ENCODE measurements at places on chromosomes 16 and 17.

- no peak for DNase-seq
These were observed 25.5 kb downstream of the GPR142 start for GRCh38 chr17:74392848-74393247.

DNA sequence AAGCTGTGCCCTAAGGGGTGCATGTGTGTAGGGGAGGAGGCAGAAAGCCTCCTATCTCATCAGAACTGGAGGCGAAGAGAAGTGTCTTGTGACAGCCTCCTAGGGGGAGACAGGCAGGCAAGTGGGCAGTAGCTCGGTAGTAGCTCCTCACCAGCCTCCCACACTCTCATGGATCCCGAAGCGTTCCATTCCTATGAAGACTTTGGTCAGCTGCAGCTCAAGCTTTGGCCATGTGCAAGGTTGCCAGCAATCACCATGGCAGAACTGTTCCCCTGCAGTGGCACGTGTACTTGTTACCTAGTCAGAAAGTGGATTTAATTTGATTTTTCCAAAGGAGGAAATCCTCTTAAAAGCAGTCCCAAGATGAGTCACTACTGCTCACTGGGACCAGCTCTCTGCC, 6.7 kb downstream of the MRPL58 start:
- DNase-seq = no peak

- no peak for DNase-seq
These were observed 8.5 kb downstream of the CMTM4 start for GRCh38 chr16:66687906-66688625.

- peak; percentile 9 for DNase-seq
These were observed 6.2 kb downstream of the CORO6 start for GRCh38 chr17:29616300-29617048.

DNA sequence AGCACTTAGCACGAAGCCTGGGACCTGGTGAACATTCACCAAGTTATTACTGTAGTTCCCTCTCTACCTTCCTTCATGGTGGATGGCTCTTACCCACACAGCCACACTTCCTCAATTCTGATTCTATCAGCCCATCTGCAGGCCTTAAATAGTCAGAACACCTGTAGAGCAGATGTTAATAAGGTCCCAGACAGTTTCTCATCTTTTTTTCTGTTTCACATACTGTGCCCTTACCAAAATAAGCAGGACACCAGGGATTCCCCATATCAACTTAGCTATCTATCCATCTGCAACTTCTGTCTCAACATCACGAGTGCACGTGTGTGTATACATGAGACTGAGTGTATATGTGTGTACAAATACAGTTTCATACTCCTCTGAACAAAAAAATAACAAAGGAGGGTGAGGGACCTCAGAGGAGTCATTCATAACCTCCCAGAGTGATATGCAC, 2.8 kb downstream of the RECQL5 start:
- DNase-seq = no peak

- no peak for DNase-seq
These were observed 48.5 kb upstream of the ZCCHC14 start for GRCh38 chr16:87541147-87541871.

- DNase-seq = no peak
These were observed 141.7 kb downstream of the MRM1 start for GRCh38 chr17:36743130-36743529.

- no peak for DNase-seq
These were observed 208.5 kb downstream of the SPECC1 start for GRCh38 chr17:20217677-20218076.

DNA sequence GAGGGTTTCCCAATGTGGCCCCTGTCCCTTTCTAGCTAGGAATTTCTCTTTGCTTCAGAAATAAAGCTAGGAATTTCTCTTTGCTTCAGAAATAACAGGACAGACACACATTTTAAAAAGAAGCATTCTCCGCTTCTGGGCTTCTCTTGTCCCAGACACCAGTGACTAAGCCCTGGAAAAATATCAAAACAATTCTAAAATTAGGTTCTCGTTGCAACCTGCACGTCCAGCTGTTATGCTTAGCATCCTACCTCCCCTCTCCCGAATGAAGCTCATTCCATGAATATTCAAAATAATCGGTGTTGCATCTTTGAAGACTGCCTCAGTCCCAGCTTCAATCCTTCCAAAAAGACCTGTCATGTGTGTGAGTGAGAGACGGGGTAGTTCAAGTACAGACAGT, 45.6 kb upstream of the WSCD1 start:
- DNase-seq = no peak

DNA sequence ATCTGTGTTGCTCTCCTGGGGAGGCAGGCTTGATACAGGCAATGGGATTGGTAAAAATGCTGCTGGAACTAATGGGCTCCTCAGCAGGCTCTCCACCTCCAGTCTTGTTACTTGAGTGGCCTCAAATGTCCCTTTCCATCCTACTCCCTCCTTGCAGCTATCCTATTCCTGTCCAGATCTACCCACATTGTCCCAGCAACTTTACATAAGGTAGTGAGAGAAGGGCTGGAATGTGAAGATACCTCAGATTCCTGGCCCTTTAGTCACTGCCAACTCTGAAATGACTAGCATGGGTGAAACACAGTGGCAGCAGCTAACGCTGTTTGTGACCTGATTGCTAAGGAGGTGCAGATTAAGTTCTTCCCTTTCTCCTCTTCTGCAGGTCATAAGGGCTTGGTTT, 210.1 kb upstream of the HS3ST4 start:
- no peak for DNase-seq

DNA sequence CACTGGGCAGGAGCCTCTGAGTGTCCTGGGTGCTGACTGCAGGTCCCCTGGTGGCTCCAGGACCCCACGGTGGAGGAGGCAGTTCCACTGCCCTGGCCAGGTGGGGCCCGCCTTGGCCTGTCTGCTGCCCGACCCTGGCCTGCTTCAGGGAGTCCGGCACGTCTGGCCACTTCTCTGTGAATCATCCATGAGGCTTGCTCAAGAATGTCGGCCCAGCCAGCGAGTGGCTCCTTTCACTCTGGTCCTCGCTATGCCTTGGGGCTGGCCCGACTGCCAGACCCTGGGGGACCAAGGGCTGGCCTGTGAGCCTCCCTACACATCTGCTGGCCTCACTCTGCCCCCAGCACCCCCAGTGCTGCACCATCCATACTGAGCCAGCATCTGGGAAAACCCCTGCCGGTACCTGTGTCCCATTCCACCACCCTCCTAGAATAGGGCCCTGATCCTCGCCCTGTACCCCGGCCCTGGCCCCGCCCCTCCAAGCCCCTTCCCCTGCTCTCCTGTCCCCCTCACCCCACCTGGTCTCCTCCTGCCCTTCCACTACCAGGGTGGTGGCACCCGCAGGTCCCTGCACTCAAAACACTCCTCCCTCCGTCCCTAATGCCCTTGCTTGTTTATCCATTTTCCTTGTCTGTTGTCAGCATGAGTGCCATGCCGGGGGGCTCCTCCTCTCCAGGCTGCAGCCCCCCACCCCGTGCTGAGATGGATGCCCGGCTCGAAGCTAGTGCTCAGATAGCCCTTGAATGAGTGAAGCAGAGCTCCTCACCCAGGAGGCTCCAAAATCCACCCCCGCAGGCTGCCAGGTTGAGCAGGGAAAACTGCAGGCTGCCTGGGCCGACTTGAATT, 35.5 kb downstream of the ADCY7 start:
- DNase-seq = no peak

- DNase-seq = no peak
These were observed 225.5 kb downstream of the LGALS9B start for GRCh38 chr17:20241855-20242254.

DNA sequence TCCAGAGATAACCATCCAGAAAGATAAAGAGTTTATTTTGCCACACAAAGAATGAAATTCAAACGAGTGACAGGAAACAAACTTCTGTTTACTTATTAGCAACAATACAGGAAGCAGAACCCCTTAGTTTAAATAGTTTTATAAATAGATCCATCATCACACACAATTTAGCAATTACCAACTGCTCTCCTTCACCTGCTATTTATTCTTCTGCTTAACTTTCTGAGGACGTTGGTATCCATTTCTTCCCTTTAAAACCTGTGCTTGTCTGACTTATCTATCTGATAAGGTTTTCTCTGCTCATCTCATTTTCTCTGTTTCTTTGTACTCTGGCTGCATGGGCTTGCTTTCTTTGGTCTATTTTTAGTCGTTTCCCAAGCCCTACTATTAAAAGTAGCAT, 4.3 kb upstream of the ADAMTS18 start:
- DNase-seq = no peak

GRCh38 chr16:55728797-55729196, 73.0 kb downstream of the SLC6A2 start:
- no peak for DNase-seq

DNA sequence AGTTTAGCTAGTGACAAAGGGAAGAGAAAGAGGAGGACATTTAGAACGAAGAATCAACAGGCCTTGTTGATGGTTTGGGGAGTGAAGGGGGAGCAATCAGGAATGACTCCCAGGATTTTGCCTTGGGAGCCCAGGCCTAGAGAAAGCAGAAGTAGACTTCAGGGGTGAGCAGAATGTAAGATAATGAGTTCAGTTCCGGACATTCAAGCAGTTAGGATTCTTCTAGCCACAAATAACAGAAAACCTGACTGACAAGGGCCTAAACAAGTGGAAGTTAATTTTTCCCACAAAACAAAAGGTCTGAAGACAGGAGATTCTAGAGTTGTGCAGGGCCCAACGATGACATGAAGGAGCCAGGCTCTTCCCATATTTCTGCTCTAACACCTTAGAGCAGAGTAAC, 45.9 kb downstream of the SKAP1 start:
- no peak for DNase-seq

DNA sequence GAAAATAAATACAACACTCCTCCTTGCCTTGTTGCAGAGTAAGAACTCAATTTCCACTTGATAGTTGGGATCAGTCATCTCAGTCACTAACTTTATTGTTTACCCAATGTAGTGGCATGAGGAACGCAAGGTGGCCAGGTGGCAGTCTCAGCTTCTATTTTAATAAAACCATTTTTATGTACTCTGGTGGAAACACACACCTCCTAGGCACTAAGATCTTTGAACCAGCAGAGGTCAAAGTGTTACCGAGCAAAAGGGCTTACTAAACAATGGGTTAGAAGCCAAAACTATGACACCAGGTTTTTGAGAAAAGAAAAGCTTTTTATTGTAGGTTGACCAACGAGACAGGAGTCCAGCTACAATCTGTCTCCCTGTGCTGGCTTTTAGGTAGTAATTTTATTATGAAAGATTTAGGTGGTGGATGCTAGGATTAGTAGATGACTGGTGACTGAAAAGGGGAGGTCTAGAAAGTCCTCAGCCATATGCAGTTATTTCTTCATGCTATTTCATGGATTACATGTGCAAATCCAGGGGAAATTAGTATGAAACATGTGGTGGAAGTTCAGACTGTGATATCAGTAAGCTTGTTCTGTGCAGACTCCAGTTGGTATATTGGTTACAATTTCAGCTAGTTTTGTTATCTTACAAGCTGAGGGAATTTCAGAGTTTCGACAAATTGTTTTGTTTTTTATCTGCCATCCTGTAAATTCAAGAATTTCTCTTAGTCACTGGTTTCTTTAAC, 122.3 kb downstream of the PCTP start:
- no peak for DNase-seq

- DNase-seq = no peak
These were observed 25.6 kb upstream of the MTSS2 start for GRCh38 chr16:70711211-70712031.

DNA sequence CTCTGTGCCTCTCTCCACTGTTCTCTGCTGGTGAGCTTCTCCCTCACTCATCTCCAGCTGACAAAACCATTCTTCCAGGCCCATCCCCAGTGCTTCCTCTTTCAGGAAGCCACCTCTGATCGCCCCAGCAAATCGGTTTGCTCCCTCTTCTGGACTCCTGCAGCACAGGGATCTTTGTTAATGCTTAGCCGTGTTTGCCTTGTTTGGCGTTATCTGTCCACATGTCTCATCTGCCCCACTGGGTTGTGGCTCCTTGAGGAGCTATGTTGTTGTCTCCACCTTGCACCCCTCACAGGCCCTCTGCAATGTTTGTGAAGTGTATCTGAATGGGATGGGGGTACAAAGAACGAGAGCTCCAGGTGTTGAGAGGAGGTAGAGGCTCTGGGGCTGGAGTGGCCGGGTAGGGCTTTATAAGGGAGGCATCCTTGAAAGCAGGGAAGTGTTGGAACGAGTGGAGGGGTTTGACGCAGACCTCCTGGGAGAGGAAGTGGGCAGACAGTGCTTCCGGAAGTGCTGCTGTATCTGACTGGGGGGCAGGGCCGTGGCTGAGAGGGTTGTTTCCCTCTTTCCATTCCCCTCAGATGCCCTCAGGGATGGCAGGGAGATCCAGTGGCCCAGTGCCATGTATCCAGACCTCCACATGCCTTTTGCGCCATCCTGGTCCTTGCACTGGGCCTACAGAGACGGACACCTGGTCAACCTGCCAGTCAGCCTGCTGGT, 27.8 kb downstream of the CASKIN2 start:
- peak; percentile 69 for DNase-seq

DNA sequence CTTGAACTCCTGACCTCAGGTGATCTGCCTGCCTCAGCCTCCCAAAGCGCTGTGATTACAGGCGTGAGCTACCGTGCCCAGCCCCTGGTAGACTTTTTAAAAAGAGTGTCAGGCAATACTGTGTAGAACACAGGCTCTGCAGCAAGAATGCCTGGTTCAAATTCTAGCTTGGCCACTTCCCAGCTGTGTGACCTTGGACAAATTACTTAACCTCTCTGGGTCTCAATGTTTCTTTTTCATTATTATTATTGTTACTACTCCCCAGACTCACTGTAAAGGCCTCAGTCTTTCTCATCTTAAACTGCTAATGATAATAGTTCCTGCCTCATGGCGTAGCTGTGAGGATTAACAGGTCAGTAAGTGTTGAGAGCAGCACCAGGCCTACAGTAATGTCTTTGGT, 114.3 kb downstream of the LITAF start:
- no peak for DNase-seq

DNA sequence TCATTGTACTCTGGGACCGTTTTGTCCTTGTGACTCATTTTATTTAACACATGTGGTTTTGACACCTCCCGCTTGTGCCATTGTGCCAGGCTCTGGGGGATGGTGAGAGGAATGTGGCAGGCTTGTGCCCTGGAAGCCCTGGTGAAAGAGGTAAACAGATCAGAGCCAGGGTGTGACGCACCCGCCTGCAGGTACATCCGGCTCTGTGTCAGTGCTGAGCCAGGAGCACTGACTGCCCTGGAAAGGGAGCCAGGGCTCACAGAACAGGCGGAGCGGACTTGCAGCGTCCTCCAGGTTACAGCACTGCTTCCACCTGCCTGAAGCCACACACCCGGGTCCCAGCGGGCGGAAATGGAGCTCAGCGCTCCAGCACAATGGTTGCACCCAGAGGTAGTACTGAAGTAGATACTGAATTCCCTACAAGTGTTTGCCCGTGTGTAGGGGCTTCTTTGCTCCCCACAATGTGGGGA, 30.6 kb downstream of the CDRT15 start:
- no peak for DNase-seq

- no peak for DNase-seq
These were observed 8.2 kb upstream of the MPP2 start for GRCh38 chr17:43915559-43915958.

Measured in inflammatory macrophage treated with lipopolysaccharide for 4 hours (primary cell).